Esophagus squamous epithelium (tissue), 5 donors: ENCODE measurements at places on chromosomes 7 and 10.

GRCh38 chr7:90222811-90223725 is 11.5 kb downstream of the STEAP2 start:
- DNase-seq = no peak

GRCh38 chr10:33277135-33277536 is 57.3 kb downstream of the NRP1 start:
- no peak for DNase-seq

GRCh38 chr10:111323389-111323966 is 246.6 kb downstream of the ADRA2A start:
- DNase-seq = no peak

GRCh38 chr7:70527520-70528115 is 604.3 kb upstream of the GALNT17 start:
- no peak for DNase-seq

DNA sequence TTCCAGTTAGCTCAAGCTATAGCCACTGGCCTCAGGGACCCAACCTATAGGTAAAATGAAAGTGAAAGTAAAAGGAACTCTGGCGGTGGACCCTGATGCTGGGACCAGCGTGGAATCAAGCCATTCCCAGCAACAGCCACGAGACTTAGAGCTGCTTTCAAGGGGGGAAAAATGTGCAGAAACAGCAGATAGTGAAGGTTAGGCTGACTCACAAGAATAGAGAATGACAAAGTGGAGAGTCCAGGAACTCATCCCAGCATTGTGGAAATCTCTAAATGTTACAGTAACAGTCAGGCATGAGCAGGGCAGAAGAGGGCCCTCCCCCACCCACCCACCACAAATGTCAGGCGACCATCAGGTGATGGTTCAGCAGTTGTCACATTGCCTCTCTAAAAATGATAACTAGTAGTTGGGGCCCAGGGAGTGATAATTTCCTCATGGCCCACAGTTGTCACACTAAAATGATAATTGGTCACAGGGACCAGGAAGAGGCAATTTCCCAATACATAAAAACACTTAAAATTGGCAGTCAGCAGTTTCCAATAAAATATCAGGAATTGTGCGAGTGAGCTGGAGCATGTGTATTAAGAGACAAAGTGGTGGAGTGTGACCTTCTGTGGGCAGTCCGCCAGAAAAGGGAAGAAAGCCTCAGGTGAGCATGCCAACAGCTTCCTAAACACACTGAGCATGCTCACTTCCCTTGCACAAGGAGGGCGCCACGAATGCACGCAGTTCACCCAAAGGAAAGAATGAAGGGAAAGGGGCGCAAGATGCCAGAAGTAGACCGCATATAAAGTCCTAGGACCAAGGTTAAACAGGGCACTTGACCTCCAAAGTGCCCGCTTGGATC is 129.8 kb upstream of the PPP1R3A start:
- DNase-seq = no peak

DNA sequence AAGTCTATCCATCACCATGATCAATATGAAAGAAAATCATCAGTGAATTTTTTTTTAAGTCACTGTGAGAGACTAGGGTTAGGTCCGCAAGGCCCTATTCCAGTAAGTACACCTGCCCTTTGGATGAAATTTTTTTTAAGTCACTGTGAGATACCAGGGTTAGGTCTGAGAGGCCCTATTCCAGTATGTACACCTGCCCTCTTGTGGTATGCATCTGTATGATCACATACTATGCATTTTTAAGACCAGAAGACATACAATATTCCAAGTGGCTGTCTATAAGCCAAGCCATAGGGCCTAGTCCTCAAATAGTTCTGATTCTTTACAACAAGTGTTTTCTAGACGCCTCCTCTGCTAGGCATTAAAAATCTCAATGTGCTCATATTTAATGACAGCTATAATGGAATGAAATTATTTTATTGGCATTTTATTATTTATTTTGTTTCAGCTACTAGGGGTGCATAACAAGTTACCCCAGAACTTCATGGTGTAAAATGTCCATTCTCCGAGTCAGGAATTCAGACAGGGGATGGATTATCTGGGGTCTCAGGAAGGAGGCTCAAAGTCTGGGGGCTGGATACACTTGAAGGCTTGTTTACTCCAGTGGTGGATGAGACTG is 53.1 kb downstream of the TEX36 start:
- DNase-seq = no peak

DNA sequence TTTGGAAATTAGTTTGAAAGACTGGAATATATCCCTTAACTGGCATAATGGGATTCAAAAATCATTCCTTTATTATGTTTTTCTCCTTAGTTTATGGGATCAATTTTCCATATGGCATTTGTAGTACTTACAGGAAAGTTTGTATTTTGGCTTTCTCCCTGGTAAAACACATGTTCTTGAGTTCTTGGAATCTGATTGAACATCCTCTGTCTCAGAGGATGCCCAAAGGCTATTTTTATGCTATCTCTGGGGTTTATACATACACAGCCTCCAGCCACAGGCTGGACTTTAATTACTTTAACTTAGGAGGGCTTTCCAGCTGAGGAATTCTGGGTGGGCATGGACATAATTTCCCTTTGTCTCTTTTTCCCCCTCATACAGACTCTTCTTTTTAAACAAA is 236.4 kb downstream of the HGF start:
- DNase-seq = no peak

DNA sequence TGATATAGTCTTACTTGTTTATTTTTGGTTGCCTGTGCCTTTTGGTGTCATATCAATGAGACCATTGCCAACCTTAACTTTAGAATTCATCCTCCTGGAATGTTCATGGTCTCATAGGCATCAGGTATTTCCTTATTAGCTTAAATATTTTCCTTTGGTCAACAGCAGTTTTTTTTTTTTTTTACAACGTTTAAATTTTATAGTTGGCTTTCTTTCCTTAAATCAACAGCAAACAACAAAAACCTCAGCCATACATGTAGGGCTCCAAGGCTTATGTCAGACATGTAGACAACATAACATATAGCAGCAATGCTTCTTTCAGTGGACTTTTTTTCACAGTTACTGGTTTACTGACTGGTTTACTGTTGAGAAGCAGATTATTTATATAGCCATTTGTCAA is 22.7 kb downstream of the ENTPD7 start:
- no peak for DNase-seq

DNA sequence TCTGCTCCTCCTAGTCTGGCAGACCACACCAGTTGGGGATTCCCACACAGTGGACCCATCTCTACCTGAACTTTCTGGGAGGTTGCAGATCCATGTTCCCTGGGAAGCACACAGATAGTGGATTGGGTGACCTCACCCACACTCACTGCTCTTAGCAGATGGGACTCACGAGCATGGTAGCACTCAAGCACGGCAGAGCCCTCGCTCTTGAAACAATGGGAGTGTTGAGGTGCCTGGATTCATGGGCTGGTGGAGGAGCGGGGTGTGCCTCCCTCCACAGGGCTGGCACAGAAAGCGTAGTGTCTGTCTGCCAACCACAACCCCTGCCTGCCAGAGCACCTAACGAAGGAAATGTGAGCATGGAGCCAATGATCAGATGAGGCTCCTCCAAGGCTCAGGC is 568.0 kb downstream of the POM121L12 start:
- DNase-seq = no peak

GRCh38 chr10:114632869-114633715 is 25.0 kb downstream of the ABLIM1 start:
- no peak for DNase-seq

DNA sequence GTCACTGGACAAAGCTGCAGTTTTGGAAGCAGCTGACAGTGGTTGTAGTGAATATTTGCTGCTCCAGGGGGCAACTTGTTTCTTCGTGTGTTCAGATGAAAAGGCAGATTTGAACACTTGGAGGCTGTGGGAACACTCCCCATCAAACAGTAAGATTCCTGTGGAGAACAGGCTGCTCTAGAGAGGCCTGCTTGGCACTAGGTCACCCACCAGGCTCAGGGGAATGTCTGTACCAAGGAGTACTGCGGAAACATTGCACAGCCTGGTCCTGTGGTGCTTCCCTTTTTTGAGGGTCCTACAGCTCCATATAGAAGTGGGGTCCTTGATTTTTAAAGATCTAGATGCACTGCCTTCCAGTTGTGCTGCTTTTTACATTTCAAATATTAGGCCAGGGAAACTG is 97.5 kb downstream of the CXCL12 start:
- DNase-seq = no peak

DNA sequence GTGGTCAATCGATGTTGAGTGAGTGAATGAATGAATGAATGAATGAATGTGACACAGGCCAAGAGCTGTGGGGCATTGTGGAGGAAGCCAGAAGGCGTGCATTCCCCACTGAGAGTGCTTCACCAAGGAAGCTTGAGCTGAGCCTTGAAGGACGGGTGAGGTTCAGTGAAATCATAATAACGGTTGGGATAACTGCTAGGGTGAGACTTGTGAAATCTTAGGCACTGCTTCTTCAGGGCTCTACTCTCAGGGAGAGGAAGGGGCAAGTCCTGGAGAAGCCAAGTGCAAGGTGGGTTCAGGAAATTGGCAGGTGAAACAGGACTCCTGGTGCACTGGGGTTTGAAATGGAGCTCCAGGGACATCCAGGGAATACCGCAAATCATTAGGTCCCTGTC is 23.7 kb upstream of the PRKAG2 start:
- DNase-seq = no peak

GRCh38 chr7:16839646-16840045 is 34.8 kb upstream of the AGR2 start:
- no peak for DNase-seq

DNA sequence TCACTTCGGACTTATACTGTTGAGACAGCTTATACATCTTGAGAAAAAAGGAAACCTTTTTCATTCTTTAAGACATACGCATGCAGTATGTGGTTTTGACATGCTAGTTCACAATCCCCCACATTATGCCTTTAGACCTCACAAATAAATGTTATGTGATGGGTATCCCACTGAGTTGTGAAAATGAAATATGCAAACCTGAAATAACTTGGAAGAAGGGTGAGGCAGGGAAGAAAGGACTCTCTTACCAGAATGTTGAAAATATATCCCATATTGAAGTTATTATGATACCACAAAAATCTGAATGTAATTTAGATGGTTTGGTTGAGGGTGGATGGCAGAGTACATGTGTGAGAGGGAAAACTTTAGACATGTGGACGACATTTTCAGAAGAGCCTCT is 379.8 kb downstream of the BBS9 start:
- DNase-seq = no peak

GRCh38 chr10:71399946-71400345 is 3.2 kb downstream of the CDH23 start:
- no peak for DNase-seq

- no peak for DNase-seq
Observed at GRCh38 chr10:35614312-35614711, 9.2 kb downstream of the GJD4 start.

GRCh38 chr7:123211545-123211944 is 11.8 kb upstream of the SLC13A1 start:
- no peak for DNase-seq

GRCh38 chr7:26305090-26305868 is 13.6 kb downstream of the SNX10 start:
- DNase-seq = no peak

DNA sequence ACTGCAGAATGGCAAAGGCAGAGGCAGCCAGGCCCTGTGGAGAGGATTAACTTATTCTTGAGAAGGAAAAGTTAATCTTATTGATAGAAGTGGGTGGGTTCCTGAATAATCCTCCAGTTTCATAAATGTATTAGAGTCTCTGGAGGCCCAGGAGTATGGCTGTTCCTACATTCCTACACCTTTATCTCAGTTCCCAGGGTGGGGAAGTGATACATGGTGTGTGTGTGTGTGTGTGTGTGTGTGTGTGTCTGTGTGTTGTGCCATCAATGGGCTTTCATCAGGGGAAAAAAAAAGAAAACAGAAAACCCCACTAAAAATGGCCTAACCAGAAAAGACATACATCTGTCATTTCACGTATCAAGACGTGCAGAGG is 22.0 kb upstream of the GSDME start:
- DNase-seq = no peak

DNA sequence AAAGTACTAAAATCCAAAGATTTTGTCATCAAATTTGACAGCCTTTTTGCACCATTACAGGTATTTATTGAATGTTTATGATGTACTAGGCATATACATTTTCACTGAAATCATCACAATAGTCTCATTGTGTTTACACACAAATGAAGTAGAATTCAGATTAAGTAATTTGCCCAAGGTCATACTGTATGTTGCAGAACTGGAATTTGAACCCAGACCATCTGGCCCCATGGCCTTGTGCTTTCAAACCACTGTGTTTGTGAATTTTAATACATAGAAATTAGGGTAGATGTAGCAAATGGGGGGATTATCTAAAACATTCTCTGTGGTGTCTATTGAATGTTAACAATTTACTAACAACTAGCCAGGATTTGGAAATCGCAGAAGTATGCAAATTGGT is 94.8 kb downstream of the POLL start:
- DNase-seq = no peak

DNA sequence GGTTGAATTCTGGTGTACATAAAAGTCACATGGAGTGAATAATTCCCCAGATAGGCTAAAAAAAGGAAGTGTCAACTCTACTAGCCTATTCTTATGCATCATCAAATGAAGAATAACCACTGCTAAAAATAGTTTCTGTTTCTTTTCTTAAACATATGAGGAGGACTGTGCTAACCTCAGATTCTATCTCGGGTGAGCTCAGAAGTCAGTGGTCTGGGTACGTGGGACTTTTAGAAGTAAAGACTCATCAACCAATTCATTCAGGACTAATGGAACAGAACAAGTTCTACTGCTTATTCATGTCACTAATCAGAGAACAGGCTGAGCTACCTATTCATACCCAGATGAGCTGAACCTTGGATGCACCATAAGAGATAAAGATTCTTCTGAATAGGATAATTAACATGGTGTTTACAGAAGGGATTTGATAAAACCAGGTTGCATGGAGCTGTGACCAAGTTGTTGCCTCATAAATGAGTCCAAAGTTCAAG is 9.5 kb upstream of the ASAH2 start:
- DNase-seq = no peak

GRCh38 chr7:36116347-36117202 is 36.5 kb upstream of the EEPD1 start:
- no peak for DNase-seq

DNA sequence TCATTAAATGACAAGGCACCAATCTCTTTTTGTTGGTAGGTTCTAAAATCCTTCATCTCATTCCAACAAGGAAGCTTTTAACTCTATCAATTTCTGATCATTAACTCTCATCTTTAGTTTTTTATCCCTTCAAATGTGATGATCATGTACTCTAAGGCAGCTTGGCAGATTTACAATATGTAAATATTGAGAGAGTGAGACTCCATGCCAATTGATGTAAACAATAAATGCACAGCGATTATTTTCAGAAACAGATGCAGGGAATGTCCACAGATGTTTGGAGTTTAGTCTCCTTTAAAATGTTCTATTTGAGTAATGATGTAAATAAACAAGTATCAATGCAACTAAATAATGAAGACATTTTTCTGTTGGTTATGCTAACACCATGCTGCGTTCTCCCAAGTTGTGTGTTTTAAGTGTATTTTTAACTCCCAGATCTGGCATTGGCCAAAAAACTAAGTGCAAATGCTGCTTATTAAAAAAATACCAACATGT is 213.8 kb downstream of the AHR start:
- DNase-seq = no peak

- DNase-seq = no peak
Observed at GRCh38 chr7:151012911-151013347, 11.4 kb downstream of the ATG9B start.
